CD8-positive, alpha-beta T cell (primary cell): ENCODE measurements at places on chromosomes 4 and X. TPM values are rescaled to one million over a fixed set of nuclear protein-coding genes. Genes with fewer than 3 reads are reported as not detected.

The C4orf54 gene
- total RNA-seq = not detected

The TCEAL9 gene
- total RNA-seq = 0.69 TPM

DNA sequence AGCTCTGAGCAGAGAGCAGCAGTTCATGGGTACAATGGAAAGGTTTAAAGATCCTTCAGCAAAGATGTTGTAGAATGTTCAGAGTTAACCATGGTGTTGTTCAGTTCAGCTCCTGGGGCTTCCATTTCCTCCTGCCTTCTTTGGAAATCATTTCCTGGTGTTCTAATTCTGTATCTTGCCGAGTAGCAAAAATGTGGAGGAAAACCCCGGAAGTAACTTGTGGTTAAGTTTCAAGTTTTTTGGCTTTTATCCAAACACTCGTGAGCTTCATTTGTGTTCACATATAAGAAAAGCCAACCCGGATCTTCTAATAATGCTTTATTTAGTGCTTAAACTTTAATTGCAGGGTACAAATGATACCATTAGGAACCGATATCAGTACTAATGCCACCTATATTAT, 33.6 kb upstream of the ARX start:
- DNase-seq = no peak

DNA sequence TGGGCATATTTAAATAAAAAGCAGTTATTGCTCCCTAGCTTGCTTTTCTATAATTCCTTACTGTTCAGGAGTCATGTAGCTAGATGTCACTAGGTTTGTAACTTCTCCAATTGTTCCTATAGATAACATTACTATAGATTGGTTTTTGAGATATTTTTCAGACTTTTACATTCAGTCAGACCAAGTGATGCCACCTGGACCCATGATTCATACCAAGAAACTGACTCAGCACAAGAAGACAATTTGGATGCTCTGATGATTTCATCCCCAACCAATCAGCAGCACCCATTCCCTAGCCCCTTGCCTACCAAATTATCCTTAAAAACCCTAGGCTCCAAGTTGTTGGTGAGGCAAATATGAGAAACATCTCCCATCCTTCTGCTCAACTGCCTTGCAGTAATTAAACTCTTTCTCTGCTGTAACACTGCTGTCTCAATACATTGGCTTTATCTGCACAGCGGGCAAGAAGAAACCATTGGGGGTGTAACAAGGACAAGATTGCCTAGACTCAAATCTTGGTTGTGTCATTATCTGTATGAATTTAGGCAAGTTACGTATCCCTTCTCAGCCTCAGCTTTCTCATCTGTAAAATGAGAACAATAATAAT, 11.8 kb upstream of the NEIL3 start:
- no peak for DNase-seq

GRCh38 chrX:109728173-109728535, 4.9 kb downstream of the ACSL4 start:
- DNase-seq = no peak

The NAT8L gene
- total RNA-seq = 0.08 TPM

GRCh38 chr4:122755675-122756074, 23.2 kb downstream of the BBS12 start:
- DNase-seq = no peak

DNA sequence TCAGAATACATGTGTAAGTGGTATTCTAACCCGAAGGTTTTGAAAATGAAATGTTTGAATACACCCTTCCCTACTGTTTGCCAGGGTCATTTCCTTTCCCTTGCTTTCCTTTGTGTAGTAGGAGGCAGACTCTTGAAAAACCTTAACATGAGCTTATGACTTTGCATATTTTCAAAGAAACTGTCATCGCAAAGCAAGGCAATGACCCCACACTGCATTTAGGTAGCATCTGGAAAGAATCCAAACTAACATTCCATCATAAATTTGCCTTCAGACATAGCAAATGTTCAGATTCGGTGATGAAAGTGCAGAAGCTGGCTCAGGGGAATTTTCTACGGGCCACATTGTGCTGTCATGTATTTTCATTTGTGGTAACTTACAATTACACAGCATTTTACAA, 32.3 kb downstream of the SH2D1A start:
- no peak for DNase-seq

DNA sequence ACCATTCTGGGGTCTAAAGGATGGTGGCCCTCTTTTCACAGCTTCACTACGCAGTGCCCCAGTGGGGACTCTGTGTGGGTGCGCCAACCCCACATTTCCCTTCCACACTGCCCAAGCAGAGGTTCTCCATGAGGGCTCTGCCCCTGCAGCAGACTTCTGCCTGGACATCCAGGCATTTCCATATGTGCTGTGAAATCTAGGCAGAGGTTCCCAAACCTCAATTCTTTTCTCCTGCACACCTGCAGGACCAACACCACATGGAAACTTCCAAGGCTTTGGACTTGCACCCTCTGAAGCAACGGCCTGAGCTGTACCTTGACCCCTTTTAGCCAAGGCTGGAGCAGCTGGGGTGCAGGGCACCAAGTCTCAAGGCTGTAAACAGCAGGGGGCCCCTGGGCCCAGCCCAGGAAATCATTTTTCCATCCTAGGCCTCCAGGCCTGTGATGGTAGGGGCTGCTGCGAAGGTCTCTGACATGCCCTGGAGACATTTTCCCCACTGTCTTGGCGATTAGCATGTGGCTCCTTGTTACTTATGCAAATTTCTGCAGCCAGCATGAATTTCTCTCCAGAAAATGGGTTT, 30.1 kb downstream of the HMGB3 start:
- no peak for DNase-seq

DNA sequence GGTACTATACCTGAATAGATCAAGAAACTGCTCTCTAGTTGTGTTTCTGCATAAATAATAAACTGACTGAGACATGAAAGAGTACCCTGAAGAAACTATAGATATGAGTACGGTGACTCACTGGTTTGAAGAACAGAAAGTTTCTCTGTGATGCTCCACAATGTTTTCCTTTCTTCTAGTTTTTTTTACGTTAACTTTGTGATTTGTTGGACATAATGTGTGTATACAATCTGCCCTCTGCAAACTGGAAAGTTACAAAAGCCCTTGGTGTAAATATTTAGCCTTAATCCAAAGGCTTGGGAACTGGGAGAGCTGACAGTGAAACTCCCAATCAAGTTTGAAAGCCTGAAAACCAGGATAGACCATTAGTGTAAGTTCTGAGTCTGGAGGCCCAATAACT, 31.6 kb upstream of the PAPSS1 start:
- DNase-seq = no peak

DNA sequence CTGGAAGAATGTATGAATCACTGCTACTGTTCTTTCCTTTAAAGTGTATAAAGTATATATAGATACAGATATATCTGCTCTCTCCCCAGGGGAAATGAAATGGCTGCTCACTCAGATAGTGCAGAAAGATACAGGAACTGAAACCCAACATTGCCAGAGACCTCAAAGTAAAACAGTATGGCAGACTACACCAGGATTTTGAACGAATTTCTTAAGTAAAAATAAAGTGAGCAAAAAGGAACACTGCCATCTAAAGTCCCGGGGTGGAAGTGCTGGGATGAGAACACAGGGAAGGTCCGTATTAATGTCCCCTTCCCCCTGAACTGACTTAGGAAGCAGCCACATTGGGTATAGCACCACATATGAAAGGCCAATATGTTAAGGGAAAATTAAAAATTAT, 93.4 kb downstream of the TMA16 start:
- no peak for DNase-seq

The GRID2 gene
- not detected for total RNA-seq

DNA sequence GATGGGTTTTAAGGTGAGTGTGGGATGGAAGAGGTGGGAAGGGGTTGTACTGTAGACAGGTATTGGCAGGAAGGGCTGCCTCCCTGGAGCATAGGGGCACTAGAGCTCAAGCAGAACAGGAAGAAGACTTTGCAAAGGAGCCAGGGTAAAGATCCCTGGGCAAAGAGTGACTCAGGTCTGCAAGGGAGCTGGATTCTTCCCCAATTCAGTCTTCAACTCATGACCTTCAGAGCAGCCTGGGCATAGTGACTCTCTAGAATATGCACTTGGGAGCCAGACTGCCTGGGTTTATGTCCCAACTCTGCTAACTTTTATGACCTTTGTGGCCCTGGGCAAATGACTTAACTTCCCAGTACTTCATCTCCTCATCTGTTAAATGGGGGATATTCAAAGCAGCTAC, 4.0 kb downstream of the LONRF3 start:
- no peak for DNase-seq

DNA sequence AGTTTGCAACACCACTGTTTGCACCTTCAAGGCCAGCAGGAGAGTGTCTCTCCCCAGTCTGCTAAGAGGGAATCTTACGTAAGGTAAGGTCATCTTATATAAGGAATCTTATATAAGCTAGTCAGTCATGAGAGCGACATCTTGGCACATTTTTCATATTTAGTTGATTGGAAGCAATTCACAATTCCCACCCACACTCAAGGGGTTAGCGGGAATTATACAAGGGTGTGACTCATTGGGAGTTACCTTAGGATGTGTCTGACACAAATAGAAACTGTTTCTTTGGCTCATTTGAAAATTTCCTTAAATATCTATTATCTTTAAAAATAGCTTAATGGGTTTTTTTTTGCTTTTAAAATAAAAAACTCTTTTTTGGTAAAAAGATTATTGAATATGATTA, 62.1 kb upstream of the GRPR start:
- DNase-seq = no peak

- DNase-seq = no peak
These were observed 270.3 kb upstream of the CTSO start for GRCh38 chr4:156223985-156224384.

DNA sequence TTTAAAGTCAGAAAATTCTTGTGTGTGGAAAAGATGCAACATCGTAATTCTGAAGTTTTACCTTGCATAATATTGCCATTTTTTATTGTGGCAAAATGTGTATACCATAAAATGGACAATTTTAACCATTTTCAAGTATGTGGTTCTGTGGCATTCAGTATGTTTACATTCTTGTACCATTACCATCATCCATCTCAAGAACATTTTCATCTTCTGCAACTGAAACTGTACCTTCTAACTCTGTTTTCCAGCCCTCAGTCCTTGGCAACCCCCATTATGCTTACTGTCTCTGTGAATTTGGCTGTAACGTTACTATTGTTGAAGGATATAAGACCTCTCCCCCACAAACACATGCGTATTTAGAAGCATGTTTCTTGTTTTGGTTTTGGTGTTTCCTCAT, 123.2 kb downstream of the BMPR1B start:
- no peak for DNase-seq

- DNase-seq = no peak
These were observed 723 bp downstream of the NKX6-1 start for GRCh38 chr4:84498203-84498934.

DNA sequence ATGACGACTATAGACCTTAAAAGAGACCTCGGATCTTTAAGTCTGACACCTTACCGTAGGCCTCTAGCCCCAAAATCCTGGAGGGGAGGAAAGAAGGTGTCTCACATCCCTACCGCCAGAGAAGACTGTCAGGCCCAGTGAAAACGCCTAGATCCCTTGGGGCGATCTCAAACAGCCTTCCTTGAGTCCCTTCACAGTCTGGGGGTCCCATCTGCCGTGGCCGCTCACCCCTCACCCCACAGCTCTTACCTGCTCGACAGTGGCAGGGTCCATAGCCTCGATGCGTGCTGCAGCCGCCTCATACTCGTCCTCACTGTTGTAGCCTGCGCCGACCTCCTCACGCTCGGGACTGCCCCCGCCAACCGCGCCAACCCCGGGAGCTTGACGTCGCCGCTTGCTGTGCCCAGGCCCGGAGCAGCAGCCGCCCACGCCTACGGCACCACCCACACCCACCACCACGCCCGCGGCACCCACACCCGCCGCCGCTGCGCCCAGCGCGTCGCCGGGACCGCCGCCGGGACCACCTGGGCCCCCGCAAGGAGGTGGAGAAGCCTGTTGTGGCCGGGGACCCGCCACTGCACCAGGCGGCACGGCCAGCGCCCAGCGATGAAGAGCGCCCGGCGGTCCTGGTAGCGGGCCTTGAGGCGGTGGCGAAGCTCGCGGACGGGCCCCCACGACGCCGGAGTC, 536 bp downstream of the OTUD5 start:
- no peak for DNase-seq

DNA sequence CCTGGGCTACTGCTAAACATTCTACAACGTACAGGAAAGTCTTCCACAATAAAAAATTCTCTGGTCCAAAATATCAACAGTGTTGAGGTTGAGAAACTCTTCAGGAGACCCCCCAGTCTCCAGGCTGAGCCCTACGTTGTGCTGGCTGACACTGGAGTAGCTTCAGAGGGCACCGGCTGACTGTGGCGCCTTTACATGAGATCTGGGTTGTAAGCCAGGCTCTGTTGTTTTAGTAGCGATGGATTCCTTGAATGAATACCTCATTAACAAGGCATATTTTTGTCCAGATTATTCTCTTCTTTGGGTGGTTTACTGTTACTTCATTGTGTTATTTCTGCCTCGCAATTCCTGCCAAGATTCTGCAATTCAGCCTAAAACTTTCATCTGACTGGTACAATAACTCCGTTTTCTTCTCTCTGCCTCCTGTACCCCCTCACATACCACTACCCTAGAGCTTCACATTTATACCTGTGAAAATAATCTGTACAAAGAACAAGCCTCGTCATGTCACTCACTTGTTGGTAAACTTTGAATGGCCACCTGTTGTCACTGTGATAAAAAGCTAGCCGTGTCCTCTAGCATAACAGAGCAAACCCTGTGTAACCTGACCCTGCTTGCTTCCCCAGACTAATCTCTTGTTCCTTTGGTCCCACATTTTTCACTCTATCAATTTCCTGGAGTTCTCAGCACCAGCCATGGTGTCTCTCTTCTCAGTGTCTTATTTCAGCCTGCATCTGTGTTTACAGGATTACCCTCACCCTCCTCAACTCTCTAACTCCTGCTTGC, 1476.1 kb upstream of the TENM3 start:
- no peak for DNase-seq

DNA sequence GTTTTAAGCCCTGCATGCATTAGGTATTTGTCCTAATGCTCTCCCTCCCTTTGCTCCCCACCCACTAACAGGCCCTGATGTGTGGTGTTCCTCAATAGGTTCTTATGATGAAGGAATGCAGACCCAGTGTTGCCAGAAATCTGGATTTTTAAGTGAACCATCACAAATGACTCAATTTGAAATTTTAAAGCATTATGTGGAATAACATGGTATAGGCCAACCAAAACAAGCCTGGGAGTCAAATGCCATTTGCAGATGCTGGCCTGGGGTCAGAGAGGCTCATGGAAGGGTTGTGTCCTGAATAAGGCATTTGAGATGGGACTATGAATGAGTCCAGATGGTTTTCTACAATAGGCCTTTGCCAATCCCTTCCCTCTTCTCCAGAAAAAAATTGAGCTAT, 179.6 kb downstream of the SHROOM3 start:
- DNase-seq = no peak

- no peak for DNase-seq
These were observed 113.8 kb upstream of the FAM9B start for GRCh38 chrX:9147726-9148125.

The OPHN1 gene
- 0.03 TPM for total RNA-seq

GRCh38 chr4:87749883-87750282, 49.5 kb upstream of the IBSP start:
- no peak for DNase-seq

GRCh38 chr4:98571161-98571786, 87.1 kb downstream of the TSPAN5 start:
- no peak for DNase-seq

The PDE6B gene
- 10.4 TPM for total RNA-seq
